Lower lobe of right lung (tissue), 2 donors: ENCODE measurements at places on chromosomes 2 and 18. TPM values are rescaled to one million over a fixed set of nuclear protein-coding genes. Genes with fewer than 3 reads are reported as not detected.
A peak's percentile ranks its signal among the peaks of the same experiment; 100 is the strongest.

- no peak for DNase-seq
These were observed 158.8 kb upstream of the KYNU start for GRCh38 chr2:142718576-142719155.

- no peak for DNase-seq
These were observed 23.8 kb upstream of the ASPRV1 start for GRCh38 chr2:69985216-69985615.

DNA sequence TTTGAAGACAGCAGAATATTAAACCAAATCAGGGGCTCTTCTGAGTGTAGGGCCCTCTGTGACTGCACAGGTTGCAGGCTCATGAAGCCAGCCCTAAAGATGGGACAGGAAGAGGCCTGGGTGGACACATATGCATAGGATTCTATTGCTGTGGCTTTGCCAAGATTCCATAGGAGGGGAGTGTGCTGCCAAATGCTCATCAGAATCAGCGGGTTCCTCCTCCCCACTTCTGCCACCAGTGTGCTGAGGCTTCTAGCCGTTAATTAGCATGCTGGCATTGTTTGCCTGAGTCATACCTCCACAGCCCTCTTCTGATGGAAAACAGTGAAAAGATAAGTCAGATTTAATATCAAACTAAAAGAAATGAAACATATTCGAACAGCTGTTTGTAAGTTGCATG is 103.9 kb upstream of the TMEFF2 start:
- no peak for DNase-seq

DNA sequence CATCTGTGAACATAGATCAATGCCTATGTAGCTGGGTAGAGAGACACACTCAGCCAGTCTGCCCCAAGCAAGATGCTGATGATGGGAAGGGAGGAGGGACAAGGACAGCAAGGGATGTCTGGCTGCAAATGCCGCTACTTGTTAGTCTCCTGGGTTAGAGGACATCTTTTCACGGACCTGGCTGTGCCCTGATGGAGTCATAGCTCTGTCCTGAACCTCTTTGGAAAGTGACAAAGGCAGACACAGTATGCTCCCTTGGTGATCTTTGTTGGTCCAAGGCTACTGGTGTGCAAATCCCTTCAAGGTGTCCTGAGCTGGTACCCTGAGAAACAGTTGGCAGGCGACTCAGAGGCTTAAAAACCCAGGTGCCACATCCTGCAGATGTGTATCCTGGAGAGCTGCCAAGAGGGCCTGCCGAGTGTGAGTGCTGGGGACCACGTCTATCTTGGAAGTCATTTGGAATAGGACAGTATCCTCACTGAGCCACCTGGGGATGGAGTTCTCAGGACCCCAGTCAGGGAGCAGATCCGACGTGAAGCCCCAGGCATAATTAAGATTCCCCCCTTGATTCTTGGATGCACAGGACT is 10.8 kb downstream of the FOSL2 start:
- no peak for DNase-seq

- peak; percentile 54 for DNase-seq
These were observed 392.4 kb downstream of the ALK start for GRCh38 chr2:29528891-29529520.

GRCh38 chr2:206981739-206982340 is 42.5 kb downstream of the CPO start:
- DNase-seq, result peak; percentile 72

GRCh38 chr18:41674506-41674905 is 280.5 kb upstream of the PIK3C3 start:
- no peak for DNase-seq

GRCh38 chr2:72037261-72037666 is 110.4 kb downstream of the CYP26B1 start:
- DNase-seq, result no peak

DNA sequence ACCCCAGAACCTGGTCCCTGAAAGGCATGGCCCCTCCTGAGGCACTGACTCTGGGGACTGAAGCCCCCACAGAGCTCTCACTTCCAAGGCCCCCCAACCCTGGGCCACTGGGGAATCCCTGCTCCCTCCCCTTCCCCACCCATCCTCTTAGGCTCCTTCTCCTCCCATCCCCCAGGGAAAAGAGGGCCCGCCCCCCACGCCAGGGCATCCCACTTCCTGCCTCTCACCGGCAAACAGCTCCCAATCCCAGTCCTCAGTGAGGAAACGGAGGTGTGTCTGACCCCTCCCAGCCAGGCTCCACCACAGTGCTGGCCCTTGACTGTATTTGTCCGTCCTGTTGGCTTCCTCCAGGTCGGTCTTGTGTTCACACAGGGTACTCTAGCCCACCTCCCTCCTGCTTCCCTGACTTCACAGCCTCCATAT is 35.0 kb upstream of the PTMA start:
- DNase-seq, result peak; percentile 89

GRCh38 chr2:239275044-239275685 is 125.7 kb downstream of the HDAC4 start:
- DNase-seq, result peak; percentile 81

DNA sequence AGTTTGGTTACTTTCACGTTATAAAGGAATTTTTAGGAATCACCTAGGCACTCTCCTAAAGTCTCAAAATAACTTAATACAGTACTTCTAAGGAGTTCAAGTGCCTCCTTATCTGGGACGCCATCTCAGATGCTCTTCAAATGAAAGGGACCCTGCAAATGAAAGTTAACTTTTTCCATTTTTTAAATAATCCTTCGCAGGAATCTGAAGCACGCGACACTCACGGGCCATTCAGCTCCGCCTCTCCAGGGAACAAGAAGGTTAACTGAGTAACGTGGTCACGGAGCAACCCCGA is 537 bp upstream of the ZC3H15 start:
- no peak for DNase-seq

DNA sequence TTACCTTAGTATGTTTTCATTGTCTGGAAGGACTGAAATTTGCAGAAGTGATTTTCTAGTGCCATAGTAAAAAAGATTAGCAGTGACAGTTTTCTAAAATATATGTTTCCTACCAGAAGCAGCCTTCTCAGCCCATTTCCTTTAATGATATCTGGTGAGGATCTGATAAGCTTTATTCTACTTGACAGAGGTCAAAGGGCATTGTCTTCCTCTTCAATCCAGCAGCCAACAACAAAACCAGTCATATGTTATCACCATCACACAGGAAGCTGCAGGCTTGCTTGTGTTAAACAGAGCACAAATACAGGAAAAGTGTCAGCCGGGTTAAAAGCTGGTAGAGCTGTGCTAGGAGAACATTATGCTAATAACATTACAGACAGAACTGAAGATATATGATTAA is 35.6 kb upstream of the ZSWIM2 start:
- DNase-seq, result no peak

GRCh38 chr2:128805237-128805636 is 486.6 kb upstream of the HS6ST1 start:
- DNase-seq, result no peak

GRCh38 chr2:101395545-101396315 is 8.4 kb upstream of the CREG2 start:
- DNase-seq, result no peak

GRCh38 chr2:68094111-68094510 is 31.3 kb upstream of the C1D start:
- no peak for DNase-seq

- DNase-seq, result no peak
These were observed 78.9 kb downstream of the GNAL start for GRCh38 chr18:11767935-11768334.

DNA sequence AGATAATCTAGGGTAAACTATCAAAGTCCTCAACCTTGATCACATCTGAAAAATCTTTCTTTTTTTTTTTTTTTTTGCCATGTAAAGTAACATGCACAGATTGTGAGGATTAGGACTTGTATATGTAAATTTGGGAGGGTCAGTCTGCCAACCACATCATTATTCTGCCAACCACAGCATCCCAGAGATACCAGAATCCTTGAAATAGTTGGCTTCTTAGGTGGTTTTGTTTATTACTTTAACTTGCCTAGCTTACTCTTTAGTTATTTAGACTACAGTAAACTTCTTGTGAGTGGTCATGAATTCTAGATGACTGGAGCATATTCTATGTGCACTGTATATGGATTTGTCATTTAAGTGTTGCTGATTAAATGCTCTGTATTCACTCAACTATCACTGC is 242.1 kb upstream of the RBMS1 start:
- no peak for DNase-seq

DNA sequence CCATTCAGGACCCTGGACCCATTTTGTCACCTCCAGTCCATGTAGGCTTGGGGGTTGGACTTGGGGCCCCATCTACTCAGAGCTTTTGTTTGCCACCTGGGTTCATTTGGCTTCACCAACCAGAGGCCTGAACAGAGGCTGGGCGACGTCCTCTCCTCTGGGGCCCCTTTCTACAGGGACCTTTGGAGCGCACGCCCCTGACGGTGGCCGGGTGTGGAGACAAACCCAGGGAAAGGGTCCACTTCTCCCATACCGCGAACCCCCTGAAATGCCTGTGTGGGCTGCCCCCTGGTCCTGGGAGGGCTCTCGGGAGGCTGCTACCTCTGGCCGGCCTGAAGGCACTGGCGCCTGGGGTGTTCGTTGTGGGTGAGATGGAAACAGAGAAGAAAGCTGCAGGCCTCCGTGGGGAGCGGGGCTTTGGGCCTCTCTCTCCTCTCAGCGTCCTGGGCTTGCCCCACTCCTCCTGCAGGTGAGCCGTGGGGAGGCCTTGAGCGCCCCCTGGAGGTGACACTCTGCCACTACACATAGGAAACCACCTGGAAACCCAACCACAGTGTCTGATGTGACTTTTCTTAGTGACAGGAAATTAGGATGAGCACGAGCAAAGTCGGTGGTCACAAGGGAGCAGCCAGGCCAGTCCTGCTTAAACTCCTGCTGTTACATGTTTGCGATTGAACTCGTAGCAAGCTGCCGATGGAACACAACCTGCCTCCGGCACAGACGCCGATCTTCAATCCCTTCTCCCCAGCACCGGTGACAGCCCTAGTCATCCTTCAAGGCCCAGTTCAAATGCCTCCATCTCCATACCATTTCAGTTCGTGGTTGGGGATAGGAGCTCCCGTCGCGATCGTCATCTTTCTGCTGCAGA is 12.0 kb upstream of the NTSR2 start:
- no peak for DNase-seq

DNA sequence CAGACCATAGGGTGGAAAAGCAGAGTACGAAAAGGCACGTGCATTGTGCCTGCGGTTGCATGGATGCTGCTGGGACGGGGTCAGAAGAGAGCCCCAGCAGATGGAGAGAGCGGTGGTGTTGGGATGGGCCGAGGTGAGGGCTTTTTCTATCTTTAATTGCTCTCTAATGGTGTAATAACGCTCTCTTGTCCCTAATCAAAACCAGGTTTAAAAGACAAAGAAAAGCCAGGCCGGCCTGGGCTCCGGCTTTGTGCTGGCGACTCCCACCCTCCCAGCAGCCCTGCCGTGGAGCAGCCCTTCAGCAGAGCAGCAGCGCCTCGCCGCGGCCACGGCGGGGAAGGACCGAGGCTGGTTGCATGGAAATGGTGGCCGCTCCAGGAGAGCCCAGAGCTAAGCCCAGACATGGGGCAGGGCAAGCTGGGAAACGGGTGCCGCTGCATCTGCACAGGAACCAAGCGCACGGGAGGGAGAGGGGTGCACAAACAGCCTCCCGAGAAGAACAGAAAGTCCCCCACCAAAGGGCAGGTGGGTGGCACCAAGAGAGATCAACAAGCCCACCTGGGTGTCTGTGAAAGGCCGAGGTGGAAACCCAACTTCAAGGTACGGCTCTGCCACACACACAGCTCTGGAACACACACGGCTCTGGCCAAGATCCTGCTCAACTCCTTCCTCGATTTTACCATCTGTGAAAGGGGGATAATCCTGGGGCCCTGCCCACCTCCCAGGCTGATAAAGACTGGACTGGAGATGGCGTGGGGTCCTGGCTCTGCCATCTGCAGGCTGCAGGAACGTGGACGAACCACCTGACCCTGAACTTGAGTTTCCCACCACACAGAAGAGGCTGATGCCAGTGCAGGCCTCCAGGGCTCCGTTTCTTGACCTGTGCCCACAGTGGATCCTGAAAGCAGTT is 15.0 kb downstream of the HS1BP3 start:
- DNase-seq, result peak; percentile 85

- no peak for DNase-seq
These were observed 53.0 kb upstream of the SLC39A10 start for GRCh38 chr2:195603998-195604397.

IL36G gene
- total RNA-seq, result not detected

LRRC30 gene
- total RNA-seq, result not detected

BUB1 gene
- 4.8 TPM for total RNA-seq

DPP4 gene
- 24.5 TPM for total RNA-seq

ZNF892 gene
- total RNA-seq, result 3.9 TPM

CFAP65 gene
- 7.6 TPM for total RNA-seq

RNF152 gene
- total RNA-seq, result 13.4 TPM

FSHR gene
- total RNA-seq, result not detected

TLX2 gene
- not detected for total RNA-seq

ACOXL gene
- total RNA-seq, result 38.5 TPM

MARCHF4 gene
- total RNA-seq, result 0.12 TPM
